ENCODE measurements at places on chromosomes 1 and 21.

DNA sequence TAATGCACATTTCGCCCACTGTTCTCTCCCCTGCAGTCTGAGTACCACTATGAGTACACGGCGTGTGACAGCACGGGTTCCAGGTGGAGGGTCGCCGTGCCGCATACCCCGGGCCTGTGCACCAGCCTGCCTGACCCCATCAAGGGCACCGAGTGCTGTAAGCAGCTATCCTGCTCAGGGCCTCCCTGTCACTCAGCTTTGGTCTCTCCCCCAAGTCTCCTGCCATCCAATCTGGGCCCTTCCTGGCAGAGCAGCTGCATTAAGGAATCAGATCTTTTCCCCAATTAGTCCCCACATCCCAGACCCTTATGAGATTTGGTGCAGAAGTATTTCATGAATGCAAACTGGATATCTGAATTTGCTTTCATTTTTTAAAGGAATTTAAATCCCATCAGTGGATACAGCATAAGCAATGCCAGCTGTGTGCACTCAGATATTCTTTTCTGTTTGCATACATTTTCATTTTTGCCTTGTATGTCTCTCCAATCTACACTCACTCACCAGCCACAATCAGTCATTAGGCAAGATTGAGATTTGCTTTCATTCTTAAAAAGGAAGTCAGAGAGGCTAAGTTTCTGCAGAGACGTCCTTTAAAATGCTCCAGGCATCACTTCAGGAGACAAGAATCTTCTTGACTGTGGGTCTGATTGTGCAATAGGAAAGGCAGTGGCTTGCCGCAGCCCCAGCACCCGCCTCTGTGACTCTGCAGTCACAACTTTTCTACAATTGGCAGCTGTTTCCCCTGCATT lies 48.1 kb downstream of the ELAPOR1 start:
- DNase-seq, result peak; percentile 72

DNA sequence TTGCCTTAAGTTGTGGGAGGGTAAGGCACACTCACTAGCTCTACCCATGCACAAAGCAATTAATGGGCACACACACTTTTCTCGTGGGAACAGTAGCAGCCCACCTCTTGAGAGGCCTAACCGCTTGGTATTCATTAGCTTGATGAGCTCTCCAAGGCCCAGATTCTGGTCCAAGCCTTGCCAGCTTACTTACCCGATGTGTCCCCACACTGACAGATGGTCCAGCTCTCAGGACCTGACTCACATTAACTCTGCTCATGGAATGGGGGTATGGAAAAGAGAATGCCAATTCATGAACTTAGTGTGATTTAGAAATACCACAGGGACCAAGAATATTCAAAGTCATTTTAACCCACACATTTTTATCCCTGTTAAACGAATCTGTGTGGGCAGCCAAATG lies 106.8 kb upstream of the CACHD1 start:
- no peak for DNase-seq

DNA sequence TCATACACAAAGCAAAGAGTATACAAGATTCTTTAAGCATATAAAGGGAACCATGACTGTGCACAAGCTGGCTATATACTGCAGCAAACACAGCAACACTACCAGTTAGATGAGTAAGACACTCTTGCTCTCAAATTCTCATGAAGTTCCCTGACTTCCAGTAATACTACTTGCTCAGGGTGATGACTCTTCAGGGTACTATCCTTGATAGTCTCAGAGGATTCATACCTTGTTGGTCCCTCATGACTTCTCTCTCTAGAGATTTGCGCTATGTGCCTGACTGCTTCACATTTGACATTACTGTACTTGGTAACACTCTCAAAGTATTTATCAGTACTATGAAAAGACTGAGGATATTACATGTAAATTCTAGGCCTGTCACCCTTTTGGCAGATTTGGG lies 159.8 kb upstream of the ZRANB2 start:
- peak; percentile 24 for DNase-seq

GRCh38 chr21:32786826-32787225 lies 15.3 kb upstream of the PAXBP1 start:
- DNase-seq, result no peak

DNA sequence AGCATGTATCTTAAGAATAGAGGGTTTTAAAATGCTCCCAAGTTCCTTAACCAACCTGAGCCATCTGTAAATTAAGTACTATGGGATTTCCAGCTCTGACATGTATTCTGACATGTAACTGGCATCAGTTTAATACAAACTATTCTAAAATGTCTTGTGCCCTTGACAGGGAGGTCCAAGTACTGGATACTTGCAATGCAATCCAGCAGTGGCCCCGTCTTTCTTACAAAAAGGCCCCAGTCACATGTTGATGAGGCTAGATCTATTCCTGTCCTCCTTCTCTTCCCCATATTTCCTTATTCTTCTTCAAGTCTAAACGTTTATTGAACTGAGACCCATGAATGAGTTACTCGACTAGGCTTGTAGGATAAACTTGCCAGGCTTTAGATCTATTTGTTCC lies 46.4 kb downstream of the MRPL39 start:
- no peak for DNase-seq

DNA sequence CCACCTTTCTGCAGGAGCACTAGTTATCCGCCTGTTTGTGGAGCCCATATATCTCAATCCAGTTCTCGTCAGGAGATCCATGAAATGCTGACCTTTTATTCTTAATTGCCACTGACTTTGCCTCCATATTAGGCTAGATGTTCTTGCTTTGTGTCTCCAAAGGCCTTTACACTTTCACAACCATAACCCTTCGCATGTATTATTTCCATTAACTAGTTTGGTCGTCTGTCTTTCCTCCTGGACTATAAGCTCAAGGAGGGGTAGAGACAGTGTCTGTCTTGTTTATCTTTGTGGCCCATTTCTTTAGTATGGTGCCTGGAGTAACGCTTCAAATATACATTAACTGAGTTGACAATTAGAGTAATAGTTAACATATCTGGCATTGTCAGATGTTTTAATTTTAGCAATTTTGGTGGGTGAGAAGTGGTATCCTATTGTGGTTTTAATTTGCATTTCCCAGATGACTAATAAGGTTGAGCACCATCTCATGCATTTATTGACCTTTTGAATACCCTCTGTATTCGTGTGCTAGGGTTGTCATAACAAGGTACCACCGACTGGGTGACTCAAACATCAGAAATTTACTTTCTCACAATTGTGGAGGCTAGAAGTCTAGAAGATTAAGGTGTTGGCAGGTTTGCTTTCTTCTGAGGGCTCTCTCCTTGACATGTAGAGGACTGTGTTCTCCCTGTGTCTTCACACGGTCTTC lies 21.7 kb upstream of the IL12RB2 start:
- DNase-seq, result no peak

GRCh38 chr1:67651031-67651430 lies 34.0 kb upstream of the GADD45A start:
- DNase-seq, result no peak

GRCh38 chr21:46606427-46606813 lies 1.5 kb upstream of the S100B start:
- DNase-seq, result no peak

DNA sequence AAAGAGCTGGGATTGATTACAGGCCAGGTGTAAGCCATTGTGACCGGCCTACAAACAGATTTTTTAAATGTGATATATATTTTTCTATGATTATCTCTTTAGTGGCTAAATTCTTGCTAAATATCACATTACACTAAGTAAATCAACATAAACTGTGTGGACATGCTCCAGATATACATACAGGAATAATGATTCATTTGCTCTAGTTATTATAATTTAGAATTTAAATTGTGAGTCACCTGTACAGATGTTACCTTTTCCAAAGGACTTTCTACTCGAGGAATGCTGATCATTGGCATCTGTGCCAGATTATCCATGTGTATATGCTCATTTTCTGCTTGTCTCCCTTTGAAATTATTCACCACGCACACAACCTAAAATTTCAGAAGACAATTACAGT lies 90.1 kb downstream of the PLPPR5 start:
- DNase-seq, result peak; percentile 14

- DNase-seq, result peak; percentile 13
These were observed 107.2 kb downstream of the RABGAP1L start for GRCh38 chr1:174266476-174266875.

- peak; percentile 55 for DNase-seq
These were observed 13.5 kb downstream of the CRABP2 start for GRCh38 chr1:156691665-156692440.

- peak; percentile 50 for DNase-seq
These were observed 13.0 kb upstream of the KCNC4 start for GRCh38 chr1:110196917-110197765.

DNA sequence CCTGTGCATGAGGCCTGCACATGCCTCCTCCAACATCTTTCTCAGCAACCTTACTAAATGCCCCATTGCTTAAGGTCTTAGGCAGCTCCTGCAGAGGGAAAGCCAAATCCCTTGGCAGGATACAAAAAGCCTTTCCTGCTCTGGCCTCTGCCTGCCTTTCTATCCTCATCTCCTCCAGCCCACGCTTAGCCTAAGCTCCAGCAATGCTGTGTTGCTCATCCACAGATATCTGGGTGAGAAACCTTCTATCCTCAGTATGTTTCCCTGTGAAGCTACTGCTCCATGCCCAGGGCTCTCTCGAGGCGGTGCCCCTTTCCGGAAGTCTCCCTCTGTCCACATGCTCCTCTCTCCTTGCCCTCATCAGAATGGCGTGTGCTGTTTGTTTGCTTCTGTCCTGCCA lies 37.0 kb upstream of the CCSAP start:
- peak; percentile 11 for DNase-seq

- no peak for DNase-seq
These were observed 124.6 kb downstream of the BACH1 start for GRCh38 chr21:29423099-29423870.

DNA sequence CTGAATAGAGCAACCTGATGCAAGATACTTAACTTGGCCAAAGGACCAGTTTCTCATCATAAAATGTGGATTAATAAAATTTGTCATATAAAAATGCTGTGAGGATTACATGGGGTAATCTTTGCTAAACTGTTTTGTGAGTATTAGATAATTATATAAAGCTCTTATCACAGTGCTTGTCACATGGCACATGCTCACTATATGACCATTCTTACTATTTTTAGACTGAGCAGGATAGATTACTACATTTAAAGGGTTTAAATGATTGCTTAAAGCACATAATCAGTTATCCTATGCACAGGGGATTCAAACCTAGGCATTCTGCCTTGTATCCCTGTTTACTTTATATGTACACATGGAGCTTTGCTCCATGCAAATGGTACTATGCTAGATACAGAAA lies 82.9 kb upstream of the COL24A1 start:
- DNase-seq, result no peak

- DNase-seq, result no peak
These were observed 68.7 kb downstream of the KCTD3 start for GRCh38 chr1:215635827-215636226.

Data from fibroblast of mammary gland (primary cell).